Activated CD4-positive, alpha-beta T cell treated with anti-CD3 and anti-CD28 coated beads, Interleukin-2, amount 50 U/mL, for 24 hours (primary cell): ENCODE measurements at places on chromosomes 4 and X.

DNA sequence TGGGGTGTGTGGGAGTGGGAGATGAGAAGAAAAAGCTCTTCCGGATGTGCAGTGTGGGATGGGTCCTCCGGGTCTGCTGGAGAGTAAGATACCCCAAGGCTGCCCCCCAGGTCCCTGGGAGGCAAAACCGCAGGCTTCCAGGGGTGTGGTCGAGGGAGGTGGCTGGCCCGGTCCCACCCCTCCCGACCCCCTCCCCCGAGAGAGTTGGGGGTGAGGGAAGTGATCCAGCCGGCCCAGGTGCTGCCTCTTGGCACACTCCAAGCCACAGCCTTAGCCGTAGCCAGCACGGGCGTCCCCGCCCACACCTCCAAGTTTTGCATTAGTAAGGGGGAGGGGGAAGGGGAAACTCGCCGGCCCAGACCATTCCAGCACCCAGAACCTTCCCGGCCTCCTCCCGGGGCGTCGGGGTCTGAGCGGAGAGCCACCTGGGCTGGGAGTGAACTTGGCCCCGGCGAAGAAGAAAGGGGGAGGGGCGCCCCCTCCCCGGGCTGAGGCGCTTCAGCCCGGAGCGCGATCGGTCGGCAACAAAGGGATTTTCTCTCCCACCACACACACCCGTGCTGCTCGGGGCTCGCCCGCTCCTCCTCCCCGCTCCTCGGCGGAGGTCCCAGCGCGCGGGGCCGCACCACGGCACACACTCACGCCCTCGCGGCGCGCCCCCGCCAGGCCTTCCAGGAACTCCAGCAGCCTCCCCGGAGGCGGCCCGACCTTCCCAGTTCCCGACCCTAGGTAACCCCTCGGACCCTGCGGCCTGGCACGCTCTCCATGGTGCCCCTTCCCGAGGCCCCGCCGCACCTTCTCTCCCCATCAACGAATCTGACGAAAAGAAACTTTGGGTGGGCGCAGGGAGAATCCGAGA is 14.4 kb downstream of the BCOR start:
- no peak for DNase-seq

DNA sequence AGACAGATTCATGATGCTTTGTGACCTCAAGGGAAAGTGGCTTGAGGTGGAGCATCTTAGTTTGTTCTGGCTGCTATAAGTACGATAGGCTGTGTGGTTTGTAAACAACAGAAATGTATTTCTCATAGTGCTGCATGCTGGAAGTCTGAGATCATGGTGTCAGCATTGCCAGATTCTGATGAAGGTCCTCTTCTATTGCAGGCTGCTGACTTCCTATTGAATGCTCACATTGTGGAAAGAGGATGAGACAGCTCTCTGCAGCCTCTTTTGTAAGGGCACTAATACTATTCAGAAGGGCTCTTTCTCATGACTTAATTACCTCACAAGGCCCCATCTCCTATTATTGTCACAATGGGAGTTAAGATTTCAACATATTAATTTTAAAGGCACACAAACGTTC is 1674.0 kb upstream of the PCDH7 start:
- no peak for DNase-seq

- DNase-seq, result no peak
These were observed 137.2 kb downstream of the SH3KBP1 start for GRCh38 chrX:19750028-19750782.

DNA sequence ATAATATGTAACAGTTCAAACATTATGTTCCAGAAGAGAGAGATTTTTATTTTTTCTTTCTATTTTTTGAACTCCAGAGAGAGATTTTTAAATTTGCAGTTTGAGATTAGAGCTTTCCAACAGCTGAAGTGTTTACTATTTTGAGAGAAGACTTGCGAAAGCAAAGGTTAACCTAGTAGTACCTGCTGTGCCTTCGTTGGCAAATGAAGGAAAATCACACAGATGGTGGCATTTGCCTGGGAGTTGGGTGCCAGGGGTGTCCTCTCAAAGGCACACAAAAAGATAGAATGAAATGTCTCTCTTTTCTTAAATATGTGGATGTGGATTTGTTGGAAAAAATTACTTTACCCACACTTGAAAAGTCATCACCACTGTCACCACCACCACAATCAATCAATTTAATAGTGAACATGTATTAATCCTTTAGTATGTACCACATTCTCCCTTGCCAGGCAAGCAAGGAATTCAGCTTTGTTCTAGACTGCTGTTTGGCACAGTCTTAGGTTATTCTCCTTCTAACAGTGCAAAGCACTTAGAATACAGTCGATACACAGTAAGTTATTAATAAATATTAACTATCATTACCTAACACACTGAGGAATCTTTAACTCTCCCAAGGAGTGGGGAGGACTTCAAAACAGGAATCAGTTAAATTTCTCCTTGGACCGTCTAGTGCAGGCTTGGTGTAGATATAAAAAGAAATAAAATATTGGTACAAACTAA is 838.2 kb upstream of the FTHL17 start:
- no peak for DNase-seq

GRCh38 chr4:47597696-47598095 is 112.6 kb downstream of the ATP10D start:
- no peak for DNase-seq

DNA sequence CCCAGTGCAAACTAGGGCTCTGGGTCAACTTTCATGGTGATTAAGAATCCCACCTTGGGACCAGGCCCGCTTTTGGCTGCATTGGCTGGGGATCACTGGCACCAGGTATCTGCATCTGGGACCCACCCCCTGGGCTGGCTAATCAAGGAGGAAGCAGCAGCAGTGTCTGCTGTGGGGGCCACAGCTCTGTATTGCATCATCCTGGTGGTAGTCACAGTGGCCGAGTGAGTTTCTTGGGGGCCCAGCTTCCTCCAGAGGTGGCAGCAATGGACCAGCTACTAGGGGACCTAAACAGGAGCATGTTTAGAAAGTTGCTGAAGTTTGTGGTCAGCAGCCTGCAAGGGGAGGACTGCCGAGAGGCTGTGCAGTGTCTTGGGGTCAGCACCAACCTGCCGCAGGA is 15.7 kb downstream of the LNX1 start:
- no peak for DNase-seq

- DNase-seq, result no peak
These were observed 98.6 kb downstream of the AASDH start for GRCh38 chr4:56288663-56289062.

DNA sequence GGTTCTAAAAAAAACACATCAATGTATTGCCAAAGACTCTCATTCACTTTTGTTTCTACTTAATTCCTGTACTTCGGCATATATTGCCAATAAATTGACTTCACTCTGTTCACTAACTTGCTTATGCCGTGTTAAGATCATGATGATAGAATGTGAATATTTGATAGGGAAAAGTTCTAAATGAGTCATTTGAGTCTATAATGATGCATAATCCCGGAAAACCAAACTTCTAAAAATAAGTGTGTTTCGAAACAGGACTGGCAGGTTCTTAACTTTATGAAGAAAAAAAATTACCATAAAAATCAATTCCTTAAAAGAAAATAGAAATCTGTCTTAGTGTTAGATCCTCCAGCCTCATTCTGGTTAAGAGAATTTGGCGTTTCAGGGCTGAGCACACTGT is 387.5 kb upstream of the FTHL17 start:
- no peak for DNase-seq

- DNase-seq, result no peak
These were observed 148.9 kb downstream of the ADAM29 start for GRCh38 chr4:175066923-175067627.

GRCh38 chrX:78168065-78168464 is 28.6 kb upstream of the TAF9B start:
- no peak for DNase-seq

- DNase-seq, result no peak
These were observed 1.6 kb downstream of the RP2 start for GRCh38 chrX:46838486-46838870.

DNA sequence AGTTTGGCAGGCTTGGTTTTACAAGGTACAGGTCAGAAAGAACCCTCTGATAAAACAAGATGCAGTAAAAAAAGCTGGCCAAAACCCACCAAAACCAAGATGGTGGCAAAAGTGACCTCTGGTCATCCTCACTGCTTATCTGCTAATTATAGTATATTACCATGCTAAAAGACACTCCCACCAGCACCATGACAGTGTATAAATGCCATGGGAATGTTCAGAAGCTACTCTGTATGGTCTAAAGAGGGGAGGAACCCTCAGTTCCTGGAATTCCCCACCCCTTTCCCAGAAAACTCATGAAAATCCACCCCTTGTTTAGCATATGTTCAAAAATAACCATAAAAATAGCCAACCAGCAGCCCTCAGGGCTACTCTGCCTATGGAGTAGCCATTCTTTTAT is 38.1 kb upstream of the CXCL13 start:
- DNase-seq, result no peak

- no peak for DNase-seq
These were observed at the start of gene DACH2 for GRCh38 chrX:86148024-86148511. TSS of gene DACH2 (plus strand) at chrX:86148451.
